ENCODE measurements at places on chromosomes 4 and X.

- no peak for DNase-seq
These were observed 26.3 kb upstream of the ZMAT1 start for GRCh38 chrX:101958139-101958538.

- DNase-seq: no peak
These were observed 1.5 kb downstream of the DNAAF6 start for GRCh38 chrX:107207943-107208342.

- no peak for DNase-seq
These were observed 20.0 kb downstream of the DCLK2 start for GRCh38 chr4:150098214-150098613.

DNA sequence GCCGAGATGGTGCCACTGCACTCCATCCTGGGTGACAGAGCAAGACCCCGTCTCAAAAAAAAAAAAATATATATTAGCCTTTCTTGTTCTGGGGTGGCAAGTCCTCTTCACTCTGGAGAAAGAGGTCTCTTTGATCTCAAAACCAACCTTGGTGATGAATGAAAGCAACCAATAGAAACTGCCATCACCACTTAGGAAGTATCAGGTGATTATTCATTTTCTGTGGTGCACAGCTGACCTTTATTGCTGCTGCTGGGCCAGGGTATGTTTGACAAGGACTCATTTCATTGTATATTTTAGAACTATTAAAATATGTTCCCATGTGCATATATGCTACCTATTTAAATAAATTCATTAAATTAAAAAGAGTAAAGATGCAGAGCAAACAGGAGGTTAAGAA is 76.0 kb upstream of the KIT start:
- no peak for DNase-seq

DNA sequence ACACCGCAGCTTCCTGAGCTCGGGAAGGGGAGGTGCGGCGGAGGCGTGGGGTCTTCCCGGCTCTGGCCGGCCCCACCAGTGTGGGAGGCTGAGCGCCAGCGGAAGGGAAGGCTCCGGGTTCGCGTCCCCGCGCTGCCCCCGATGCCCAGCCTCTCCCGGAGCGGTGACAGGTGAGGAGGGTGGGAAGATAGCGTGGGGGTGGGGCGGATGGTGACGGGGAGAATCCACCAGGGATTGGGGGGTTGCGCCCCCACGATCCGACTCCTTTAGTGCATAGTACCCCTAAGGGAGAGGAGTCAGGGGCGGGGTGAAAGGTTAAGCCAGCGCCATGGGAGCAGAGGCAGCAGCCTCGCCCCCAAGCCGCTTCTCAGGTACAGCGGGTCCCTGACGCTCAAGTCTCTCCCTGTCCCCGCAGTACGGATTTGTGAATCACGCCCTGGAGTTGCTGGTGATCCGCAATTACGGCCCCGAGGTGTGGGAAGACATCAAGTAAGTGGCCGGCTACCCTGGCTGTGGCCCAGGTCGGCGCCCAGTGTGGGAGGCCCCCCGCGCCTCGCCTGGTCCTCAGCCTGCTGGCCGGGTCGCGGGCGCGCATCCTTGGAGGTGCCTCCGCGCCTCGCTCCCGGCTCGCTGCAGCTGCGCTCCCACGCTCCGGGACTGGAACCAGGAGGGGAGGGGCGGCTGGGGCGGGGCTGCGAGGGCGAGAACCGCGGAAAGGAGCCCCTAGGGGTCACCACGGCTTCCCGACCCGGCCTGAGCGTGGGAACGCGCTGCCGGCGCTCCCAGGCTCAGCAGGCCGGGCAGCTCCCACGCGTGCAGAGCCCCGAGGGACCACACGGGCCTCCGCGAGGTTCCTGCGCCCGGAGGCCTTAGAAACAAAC is 791 bp downstream of the GUCY1B1 start:
- peak; percentile 62 for DNase-seq

GRCh38 chr4:54898656-54899340 is 226.6 kb downstream of the KDR start:
- DNase-seq: no peak

DNA sequence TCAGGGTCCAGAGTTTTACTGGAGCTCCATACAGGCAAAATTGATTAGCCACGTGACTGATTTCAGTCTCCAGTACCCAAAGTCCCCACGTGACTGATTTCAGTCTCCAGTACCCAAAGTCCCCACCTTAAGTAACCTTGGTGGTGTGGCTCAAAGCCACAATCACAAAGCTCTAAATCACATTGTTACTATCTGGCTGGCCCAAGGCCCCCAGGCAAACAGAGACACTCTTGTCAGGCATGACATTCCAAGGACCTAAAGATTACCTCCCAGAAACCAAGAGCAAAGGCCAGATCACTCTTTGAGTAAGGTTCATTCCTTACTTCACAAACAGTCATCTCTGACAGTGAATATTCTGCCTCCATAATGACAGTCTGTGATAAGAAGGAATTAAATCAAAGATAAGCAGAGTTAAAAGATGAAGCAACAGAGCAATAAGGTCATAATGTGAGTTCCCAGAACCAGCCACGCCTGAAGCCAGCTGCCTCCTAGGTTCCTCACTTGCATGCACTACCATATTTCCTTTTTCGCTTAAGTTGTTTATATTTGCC is 78.5 kb downstream of the ANXA3 start:
- no peak for DNase-seq

GRCh38 chrX:117508021-117508420 is 608.6 kb downstream of the KLHL13 start:
- no peak for DNase-seq

DNA sequence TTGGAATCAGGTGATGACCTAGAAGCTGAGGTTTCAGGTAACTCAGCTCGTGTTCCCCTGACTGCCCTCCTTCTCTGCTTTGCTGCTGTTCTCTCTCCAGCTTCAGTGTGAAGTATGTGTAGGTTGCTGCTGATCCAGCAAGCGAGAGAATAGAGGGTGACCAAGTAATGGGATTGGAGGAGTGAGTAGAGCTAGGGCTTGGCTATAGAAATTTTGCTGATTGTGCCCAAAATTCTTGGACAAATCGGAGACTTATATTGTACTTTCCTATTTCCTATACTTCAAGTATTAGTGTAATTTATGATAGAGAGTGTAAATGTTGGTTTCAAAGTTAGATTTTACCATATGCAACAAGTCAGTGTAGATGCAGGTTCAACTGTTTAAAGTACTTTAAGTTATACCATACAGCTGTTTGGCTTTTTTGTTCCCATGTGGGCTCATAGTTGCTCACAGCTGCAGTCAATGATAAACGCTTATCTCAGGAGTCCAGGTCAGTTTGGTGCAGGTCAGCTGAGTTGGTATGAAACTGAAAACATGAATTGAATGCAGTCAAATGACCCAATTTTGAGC is 48.0 kb downstream of the RAPGEF2 start:
- no peak for DNase-seq

- no peak for DNase-seq
These were observed 52.4 kb downstream of the MID2 start for GRCh38 chrX:107878106-107878505.

- no peak for DNase-seq
These were observed 251.9 kb upstream of the NR3C2 start for GRCh38 chr4:148693913-148694649.

DNA sequence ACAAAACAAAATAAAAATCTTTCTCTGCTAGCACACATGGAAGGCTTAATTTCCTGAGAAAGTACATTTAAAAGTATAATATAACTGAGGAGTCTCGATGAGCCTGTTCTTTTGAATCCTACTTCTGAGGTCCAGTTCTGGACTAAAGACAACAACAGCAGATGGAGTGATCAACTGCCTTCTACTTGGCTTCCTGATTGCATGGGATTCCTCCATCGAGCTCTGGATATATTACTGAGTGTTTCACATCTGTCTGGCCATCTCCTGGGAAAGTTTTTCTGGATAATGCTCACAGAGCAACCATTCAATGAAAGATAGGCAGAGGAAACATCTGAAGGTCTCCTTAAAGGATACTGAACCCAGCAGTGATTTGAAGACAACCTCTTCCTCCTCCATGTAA is 42.6 kb downstream of the KDR start:
- DNase-seq: no peak

GRCh38 chr4:85200106-85200505 is 233.6 kb upstream of the WDFY3 start:
- no peak for DNase-seq

DNA sequence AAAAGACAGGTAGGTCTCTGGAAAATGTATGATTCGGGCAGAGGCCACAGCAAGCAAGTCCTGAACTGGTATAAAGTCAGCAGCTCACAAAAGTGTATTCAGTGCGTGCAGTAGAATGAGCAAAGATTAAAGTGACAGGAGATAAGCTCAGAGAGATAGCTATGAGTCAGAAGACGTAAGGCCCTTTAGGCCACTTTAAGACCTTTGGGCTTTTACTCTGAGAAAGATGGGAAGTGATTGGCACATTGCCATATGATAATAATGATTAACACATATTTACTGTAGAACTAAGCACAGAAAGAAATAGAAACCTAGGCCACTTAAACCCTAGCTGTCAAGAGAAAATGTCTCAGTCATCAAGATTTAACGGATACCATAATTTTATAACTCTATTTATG is 51.7 kb downstream of the TBCK start:
- no peak for DNase-seq

- DNase-seq: no peak
These were observed 97.8 kb downstream of the SYTL5 start for GRCh38 chrX:38103857-38104812.

DNA sequence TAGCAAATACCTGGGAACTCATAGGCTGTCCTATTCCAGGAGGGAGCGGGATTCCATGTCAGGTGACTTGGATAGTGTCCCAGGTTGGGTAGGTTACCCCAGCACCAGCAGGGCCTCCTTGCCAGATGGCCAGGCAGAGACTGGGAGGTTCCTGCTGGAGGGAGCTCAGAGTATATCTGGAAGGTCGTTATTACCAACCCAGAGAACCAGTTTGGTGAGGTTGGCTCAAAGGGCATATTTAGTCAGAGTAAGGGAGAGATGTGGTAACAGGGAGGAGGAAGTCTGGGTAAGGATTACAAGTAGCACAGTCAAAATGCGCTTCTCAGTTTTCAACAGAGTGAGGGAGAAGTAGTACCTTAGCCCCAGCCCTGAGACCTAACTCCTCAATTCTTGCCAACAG is 53.3 kb upstream of the LNX1 start:
- no peak for DNase-seq

- no peak for DNase-seq
These were observed 71.0 kb upstream of the UGT8 start for GRCh38 chr4:114527637-114528036.

- DNase-seq: no peak
These were observed 21.0 kb upstream of the PCYT1B start for GRCh38 chrX:24668111-24668510.

GRCh38 chr4:15882675-15883086 is 55.9 kb downstream of the FGFBP1 start:
- DNase-seq: no peak

GRCh38 chrX:75963774-75964173 is 178.7 kb upstream of the MAGEE2 start:
- no peak for DNase-seq
